Omental fat pad (tissue), 4 donors: ENCODE measurements at places on chromosomes 1 and 21.

DNA sequence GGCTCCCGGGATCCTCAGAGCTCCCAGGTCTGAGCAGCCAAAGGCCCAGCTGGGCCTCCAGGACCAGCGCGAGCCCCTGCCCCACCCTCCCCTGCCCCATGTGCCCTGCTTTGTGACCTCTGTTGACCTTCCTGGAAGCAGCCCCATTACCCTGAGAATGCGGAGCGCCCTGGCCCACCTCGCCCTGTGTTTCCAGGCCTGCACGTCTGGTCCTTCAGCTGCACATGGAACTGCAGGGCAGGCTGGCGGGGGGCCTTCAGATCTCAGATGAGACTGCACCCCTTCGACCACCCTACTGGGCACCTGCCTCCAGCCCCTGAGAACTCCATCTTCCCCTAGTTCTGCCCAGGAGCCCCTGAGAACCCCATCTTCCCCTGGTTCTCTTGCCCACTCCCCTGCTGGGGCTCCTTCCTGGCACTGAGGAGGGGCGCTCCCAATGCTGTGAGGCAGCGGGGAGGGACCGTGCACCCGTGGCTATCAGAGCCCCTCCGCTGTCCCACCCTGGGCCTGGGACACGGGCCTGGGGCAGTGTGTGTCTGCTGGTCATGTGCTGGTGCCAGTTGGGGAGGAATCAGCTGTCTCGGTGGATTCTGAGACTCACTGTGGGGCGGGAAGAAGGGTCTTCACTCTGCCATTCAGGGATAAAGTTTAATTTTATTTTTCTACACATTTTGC lies 25.1 kb downstream of the TMEM201 start:
- DNase-seq: no peak

- DNase-seq: no peak
Measured at GRCh38 chr1:211697356-211697755, 21.9 kb upstream of the NEK2 start.

DNA sequence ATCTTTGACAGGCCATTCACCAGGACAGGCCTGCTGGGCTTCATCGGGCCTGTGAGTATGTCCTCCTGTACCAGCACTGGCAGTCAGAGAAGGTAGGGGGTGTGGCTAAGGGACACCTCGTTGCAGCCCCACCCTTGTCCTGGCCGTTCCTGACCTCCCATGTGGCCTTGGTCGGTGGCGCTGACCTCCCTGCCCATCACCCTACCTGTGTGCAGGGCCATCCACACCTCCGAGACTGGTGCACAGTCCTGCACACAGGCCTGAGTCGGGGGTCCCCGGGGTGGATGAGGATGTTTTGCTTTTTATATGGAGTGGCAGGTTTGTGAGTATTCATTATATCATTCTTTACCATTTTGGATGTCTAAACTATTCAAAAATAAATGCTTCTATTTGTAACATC lies 59.0 kb downstream of the S100B start:
- no peak for DNase-seq

GRCh38 chr21:35090403-35090802 lies 41.3 kb upstream of the RUNX1 start:
- DNase-seq: no peak
